ENCODE measurements at places on chromosomes 16 and 17.

DNA sequence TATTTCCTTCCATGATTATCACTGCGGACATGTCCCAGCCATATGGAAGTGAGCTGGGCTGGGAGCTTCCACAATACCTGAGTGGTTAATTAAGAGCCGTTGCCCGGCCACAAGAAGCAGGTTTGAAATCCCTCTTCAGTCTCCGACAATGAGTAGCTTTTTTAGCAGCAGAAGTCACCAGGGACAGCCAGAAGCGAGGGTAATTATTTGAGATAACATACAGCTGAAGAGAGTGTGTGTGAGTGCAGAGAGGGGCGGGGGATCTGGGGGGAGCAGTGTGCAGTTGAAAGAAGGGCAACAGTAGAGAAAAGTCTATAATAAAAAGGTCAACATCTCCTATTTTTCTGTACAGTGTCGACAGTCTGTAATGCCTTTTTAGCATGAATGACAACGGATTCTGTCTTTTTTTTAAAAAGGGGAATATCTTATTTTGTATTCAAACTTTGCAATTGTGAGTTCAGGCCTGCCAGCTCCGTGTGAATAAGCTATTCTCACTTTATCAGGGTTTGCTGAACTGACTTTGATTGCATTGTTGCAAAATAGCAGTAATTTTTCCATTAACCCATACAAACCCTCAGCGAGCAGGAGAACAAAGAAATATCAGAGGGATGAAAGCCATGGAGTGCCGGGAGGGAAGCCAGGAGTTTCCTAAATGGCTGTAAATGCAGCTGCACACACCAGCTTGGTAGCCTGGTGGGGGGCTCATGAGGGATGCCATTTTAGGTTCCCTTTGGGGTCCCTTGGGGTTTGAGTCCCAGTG is 220.3 kb upstream of the IRX3 start:
- DNase-seq: no peak

DNA sequence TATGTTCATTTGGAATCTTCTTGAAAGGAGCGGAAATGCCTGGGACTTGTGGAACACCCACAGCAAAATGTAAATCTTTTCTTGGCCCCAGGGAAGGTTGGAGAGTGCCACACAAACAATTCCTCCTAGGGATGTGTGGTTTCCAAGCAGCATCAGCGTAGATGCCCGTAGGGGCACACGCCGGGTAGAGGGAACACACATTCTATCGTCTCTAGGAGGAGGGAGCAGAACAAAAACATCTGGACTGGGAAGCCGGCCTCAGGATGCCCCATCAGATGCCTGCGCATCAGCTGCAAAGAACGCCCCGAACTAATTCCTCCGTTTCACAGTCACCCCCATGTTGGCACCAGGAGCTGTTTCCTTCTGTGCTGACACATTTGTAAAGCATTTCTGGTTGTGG is 357.9 kb upstream of the ZFHX3 start:
- DNase-seq: peak; percentile 63

DNA sequence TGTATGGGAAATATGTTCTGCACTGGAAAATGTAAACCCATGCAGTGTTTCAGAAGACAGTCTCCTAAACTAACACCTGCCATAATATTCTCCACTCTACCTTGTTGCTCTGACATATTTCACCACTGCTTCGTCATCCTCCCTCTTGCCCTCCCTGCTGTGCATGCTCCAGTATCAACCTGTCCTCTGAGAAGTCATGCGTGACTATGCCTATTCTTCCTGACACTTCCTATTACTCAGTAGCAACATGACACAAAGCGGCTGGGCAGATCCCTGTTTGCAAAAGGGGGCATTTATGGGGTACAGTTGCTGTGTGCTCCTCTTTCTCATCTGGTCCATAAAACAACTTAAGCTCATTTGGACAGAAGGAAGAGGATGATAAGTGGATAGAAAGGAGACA is 805.6 kb upstream of the EEF2KMT start:
- DNase-seq: no peak

DNA sequence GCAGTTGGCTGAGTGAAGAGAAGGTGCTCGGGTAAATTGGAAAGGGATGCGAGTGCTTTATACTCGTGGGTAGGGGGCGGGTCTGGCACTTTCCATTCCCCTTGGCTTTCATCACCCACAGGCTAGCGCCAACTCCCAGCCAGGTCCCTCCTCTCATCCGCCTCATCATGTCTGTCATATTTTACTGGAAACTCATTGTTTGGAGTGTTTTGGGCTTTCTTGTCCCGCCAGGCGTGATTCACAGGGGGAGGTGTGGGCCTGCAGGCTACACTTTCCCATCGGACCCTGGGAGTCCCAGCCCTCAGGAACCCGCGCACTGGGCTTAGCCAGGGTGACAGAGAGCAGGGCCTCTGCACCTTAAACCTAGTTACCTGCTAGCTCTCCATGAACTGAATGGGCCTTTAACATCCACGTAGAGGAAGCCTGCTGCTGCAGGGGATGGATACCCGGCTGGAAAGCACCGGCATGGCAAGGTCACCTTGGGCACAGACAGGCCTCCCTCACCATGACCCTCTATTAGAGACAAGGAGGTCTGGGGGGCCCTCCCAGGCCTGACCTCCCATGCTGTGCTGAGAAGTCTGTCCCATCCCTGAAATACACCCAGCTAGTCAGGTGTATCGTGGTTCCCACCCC is at the start of gene KRT14:
KRT14 (minus strand) TSS at position 33 of the 633 bp plus-strand sequence. CDS start 61 bp downstream, outside the sequence.
- no peak for DNase-seq

DNA sequence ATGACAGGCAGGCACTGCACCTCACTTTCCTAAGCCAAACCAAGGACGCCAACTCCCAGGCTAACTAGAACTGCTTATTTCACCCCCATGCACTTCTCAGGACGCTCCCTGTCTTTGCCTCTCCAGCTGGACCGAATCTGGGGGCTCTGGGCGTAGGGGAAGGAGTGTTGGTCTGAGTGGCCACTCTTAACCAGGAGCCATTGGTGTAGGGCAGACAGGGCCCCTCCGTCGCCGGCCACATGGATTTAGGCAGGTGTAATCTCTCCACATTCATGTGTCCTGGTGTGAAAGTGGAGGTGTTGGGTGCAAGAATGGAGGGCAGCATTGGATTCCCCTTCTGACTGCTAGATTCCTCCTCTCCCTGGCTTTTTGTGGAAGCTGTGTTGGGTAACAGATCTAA is 9.8 kb downstream of the ATP2C2 start:
- no peak for DNase-seq

GRCh38 chr17:13016881-13017654 is 759 bp downstream of the ELAC2 start:
- DNase-seq: peak; percentile 65

DNA sequence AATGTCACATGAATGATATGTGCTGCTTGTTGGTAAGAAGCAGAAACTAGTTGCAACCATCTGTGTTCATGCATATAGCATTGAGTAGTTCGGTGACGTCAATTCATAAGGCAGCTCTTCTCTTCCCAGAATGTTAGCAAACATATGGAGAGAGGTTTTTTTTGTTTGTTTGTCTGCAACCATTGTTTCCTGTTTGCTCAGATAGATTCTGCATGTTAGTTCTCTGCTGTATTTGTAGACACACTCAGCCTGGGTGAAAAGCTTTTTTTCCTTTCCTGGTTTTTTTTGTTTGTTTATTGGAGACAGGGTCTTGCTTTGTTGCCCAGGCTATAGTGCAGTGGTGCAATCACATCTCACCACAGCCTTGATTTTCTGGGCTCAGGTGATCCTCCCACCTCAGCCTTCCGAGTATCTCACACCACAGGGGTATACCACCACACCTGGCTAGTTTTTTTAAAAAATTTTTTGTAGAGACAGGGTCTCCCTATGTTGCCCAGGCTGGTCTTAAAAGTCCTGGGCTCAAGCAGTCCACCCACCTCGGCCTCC is 16.7 kb downstream of the WSB1 start:
- no peak for DNase-seq

DNA sequence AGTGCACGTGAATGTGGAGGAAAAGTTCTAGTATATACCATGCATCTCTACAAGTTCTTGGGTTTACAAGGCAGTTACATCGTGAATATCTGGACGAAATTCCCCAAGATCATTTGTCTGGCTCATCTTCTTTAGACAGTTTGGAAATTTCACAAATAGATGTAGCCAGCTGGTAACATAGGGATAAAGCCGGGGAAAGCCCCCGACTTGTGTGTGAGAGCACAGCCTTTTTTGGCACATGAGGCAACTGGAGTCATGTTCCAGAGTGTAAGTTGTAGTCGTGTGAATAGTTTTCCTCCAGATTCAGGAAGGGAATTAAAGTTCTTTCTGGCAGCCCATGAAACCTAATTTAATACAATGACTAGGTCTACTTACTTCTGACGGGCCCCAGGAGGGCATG is 62.3 kb downstream of the MARCHF10 start:
- DNase-seq: no peak

- no peak for DNase-seq
Measured at GRCh38 chr16:57788252-57788841, 13.9 kb downstream of the KIFC3 start.

DNA sequence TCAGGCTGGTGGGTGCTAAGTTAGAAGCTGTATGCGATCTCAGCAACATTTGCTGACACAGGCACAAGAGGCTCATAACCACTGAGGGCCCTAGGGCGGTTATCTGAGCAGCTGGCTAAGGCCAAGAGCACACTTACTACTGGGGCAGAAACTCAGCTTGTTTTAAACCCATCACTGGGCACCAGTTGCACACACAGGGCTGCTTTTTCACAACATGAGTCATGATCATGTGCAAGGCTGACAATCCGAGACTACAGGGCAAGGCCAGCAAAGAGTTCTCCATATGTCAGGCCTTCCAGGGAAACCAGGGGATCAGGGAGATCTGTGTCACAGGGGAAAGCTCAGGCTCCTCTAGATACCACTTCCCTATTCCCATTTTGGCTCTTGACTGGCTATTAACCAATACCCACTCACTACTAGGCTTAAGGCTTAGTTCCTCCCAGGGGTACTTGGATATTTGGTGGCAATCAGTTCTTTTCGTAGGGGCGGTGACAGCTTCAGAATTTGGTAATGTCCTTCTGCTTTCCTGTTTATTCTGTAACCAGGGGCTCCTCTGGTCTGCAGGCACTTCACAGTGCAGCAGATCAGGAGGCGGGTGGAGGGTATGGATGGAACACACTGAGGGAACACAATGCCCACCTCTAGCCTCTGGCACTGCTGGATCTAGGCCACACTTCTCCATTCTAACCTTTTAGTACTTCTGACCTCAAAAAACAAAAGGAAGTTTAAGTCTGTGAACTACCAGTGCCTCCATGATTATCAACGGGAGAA is 44.9 kb upstream of the ERN1 start:
- peak; percentile 55 for DNase-seq

DNA sequence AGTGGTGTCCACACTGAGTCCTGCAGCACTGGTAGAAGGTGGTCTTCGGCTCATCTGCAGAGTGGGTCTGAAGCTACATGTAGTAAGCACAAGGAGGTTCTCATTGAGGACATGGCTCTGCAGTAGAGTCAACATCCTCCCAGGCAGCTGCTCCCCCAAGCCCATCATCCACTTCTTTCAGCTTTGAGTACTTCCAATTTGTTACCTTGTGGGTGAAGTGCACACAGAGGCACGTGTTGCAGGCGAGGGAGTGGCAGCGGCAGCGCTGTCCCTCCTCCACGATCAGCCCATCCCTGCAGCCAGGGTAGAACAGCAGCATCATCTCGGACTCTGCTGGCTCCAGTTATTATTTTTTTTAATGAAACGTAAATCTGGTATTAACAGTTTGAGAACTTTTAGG is 1.8 kb upstream of the SSTR2 start:
- DNase-seq: no peak

DNA sequence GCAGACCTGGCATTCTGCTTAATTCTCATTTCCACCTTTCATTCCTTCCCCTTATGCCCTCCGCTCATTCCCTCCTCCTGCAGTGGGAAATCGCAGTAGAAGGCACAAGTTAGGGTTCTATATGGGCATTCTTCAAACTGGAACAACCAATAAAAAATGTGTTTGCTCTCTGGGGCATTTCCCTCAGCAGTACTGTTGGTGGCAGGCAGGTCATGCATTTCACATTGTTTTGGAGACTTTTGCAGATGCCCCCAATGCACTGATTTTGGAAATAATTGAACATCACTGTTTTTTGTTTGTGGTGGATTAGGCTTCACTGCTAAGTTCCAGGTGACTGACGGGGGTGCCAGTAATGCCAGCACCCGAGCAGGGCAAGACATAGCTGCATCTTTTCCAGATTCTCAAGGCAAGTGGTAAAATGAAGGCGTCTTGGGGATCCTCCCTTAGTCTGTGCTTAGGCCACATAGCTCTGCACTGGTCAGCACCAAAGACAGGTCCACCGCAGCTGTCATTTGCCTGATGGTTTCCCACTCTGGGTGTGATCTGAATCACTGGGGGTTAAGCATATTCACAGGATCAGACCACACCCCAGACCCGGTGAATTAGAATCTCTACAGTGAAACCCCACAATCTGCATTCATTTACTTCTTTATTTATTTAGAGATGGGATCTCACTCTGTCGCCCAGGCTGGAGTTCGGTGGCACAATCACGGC is 304.5 kb downstream of the CPPED1 start:
- DNase-seq: no peak

DNA sequence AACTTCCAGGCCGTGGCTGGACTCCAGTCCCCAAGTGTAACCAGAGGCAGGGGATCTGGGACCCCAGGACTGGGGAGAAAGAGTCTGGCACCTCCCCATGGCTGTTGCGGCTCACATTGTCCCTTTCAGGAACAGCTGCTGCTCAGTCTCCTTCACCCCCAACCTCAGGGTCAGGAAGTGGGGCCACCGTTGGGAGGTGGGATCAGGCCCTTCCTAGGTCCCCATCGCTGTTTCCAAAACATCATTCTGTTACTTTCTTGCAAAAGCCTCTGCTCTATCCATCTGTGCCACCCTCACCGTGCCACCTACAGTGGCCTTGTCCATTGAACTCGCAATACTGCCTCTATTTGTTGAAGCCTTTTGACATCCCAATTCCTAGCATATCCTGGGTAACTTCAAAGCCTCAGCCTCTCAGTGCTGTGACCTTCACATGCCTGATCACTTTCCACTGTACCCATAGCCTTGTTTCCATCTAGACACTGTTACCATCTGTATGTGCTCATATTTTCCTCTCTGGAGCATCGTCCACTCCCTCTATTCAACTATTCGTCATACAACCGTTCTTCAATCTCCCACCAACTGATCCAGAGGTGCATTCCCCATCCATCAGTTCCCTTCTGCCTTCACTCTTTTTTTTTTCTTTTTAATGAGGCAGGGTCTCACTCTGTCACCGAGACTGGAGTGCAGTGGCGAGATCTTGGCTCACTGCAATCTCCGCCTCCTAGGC is 15.0 kb upstream of the SRCIN1 start:
- no peak for DNase-seq

Measured in GM23248 (cell line).